Activated T-helper 1 cell treated with anti-CD3 and anti-CD28 coated beads, Interleukin-12 subunit alpha, Interleukin-12 subunit beta, Interleukin-2, Interleukin-4 antibody, amounts not matched to agents 30 ng/mL and 10 ng/mL and 1 ng/mL, durations not matched to agents 14 hours and 24 hours and 36 hours (primary cell): ENCODE measurements at places on chromosomes 6 and 20.

GRCh38 chr20:46342451-46343347 is 34.4 kb upstream of the CDH22 start:
- no peak for DNase-seq

DNA sequence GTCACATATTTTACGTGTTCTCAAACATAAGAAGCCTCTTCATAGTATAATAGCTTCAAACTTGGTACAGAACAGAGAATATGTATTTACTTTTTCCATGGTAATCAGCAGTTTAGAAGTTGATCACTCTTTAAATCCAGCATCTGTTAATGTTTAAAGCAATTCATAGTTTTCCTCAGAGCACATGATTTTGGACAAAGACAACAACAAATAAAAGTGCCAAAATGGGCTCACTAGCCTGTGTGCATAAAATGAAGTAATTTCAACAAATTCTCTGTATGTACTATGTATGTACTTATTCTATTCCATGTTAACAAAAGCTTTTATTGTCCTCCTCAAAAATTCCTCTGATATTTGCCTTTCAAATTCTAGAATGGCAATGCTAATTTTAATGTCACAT is 38.1 kb upstream of the UST start:
- DNase-seq: no peak

- DNase-seq: no peak
Observed at GRCh38 chr20:50750145-50750671, 18.8 kb downstream of the PARD6B start.

GRCh38 chr6:73011945-73012344 is 213.4 kb downstream of the KHDC1L start:
- DNase-seq: no peak

GRCh38 chr6:127821431-127821830 is 79.4 kb downstream of the THEMIS start:
- DNase-seq: no peak

GRCh38 chr6:37904590-37904989 is 85.1 kb downstream of the ZFAND3 start:
- DNase-seq: no peak

DNA sequence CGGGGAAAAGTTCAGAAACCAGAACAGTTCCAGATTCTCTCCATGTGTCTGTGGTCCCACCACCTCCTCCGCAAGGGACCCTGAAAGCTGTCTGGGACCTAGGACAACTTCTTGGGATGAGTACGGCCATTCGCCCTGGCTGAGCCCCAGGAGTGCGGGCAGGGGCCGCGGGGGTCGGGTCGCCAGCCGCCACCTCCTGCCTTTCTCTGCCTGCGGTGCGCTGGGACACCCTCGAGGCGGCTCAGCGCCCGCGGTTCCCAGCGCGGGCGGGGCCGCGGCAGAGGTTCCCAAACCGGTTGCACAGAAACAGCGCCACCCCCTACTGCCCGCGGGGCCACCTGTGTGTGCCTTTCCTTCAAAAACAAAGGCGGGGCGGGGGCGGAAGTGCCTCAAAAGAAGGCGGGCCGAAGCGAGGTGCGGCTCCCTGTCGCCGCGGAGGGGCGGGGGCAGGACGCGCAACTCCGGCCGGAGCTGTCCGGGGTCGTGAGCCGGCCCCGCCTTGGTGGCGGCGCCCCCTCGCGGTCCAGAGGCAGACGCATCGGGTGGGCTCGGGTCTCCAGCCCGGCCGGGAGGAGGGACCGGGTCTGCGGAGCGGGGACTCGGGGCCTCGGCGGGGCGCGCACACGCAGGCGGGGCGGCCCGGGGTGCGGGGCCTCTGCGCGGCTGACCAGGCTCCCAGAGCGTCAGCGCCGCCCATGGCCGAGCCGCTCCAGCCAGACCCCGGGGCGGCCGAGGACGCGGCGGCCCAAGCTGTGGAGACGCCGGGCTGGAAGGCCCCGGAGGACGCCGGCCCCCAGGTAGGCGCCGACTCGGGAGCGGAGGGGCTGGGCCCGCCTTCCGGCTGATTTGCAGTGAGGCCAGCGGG is at the start of gene HEBP2:
HEBP2 (plus strand) TSS at position 423 of the 865 bp plus-strand sequence; CDS start at position 696, 273 bp downstream.
- peak; percentile 87 for DNase-seq

- DNase-seq: no peak
Observed at GRCh38 chr6:106180208-106180607, 94.1 kb downstream of the PRDM1 start.

GRCh38 chr6:95690328-95690727 is 113.0 kb downstream of the MANEA start:
- no peak for DNase-seq

DNA sequence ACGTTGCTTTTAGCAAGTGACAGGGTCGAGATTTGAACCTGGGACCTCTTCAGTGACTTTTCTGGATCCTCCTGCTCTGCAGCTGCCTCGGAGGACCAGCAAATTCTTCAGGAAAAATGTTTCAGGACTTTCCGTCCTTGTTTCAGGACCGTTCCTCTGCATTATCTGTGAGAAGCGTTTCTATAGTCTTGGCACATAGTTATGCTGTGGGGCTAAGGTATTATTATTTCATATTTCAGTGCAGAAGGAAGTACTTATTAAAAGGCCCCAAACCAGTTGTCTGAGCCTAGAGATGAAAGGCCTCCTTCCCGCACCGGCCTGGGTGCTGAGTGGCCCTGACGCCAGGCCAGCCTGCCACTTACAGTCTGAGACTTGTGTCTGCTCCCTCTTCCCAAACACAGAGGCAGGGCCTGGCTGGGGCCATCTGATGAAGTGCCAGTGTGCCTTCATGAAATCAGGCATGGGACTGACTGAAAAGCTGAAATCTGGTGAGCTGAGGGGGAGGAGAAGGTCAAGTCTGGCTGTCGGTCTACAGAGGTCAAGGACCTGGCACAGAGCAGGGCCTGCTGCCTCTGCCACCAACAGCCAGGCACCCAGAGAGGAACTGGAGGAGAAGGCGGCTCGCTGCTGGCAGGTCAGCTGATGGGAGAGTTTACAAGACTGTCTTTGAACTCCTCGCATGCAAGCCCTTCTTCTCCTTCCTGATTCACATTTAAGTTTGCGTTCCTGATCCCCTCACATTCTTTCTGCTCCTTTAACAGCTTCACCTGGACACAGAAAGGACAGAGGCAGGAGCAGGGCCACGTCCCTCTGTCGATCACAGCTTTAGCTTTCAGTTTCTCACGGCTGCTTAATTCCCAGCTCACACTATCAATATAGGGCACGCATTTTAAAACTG is 8.9 kb upstream of the QKI start:
- DNase-seq: no peak

DNA sequence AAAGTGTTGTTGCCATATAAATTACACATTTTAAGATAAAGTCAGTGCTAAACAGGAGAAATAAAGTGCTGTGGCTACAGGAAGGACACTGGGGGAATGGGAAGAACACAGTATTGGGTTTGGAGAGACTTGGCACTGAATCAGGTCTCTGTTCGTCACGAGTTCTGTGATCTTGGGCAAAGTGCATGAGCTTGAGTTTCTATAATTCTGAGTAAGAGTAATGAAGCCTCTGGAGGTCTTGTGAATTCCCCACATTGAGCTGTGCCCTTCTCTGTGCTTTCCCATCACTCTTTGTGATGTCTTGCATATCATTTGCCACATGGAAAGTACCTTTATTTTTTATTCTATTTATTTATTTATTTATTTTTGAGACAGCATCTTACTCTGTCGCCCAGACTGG is 16.8 kb upstream of the EEF1A1 start:
- no peak for DNase-seq

GRCh38 chr6:167210375-167211294 is 52.9 kb upstream of the GPR31 start:
- no peak for DNase-seq

DNA sequence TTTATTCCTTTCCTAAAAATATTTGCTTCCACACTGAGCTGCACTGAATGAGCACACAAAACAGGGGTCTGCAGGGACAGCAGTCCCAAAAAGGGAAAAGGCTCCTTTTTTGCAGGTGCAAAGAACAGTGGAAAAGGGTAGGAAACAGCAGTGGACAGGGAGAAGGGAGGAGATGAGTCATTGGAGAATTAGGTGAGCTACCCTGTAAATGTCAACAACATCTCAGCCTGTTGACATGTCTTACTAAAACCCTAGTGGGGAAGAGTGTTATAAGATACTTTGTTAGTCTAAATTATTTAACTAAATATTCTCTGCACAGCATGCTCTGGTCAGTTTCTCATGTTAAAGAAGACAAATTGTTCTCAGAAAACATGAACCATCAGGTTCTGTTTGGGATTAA is 151.5 kb upstream of the FBXL4 start:
- DNase-seq: no peak

DNA sequence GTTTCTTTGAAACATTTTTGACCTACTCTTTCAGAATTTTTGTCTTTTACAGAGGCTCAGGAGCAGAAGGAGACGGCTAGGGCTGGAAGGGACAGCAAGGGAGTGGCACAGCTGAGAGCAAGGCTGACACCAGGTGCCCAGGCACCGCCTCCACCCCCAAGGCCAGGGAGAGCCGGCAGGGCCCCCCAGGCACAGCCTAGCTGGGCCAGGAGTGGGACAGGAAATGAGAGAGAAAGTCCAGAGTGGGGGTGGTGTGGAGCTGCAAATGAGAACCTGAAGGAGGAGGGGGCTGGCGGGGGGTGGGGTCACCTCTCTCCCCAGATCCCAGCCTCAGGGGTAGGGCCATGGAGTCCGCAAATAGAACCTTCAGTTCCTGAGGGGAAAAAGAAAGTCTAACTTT is 236.7 kb downstream of the CDC5L start:
- DNase-seq: no peak

DNA sequence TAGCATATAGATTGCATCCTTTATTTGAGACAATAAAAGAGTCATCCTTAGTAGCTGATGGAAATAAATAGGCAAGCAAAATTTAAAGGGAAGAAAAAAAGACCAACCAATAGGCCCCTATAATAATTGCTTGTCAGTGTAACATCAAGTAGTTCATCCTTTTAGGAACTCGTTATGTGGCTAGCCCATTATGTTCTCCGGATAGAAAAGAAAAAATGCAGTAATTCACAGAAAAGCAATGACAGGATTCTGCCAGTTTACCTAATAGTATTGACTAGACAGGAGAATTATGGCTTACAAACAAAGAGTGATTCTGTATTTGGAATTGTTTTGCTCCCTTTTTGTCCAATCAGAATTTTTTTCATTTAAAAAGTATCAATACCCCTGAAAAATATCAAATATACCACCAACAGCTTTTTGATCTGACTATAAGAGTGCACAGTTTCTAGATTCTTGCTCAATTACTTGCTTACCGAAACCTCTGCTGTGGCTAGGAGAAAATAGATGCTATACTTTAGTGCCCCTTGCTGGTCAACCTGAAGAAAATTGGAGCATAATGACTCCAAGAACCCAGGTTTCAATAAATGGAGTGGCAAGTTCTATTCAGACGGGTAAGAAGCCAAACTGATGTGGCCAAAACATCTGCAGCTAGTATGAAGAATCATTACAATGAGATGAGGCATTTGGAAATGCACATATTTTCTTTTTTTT is 91.5 kb upstream of the SASH1 start:
- no peak for DNase-seq

- no peak for DNase-seq
Observed at GRCh38 chr20:36408219-36408618, 102.1 kb downstream of the DLGAP4 start.

DNA sequence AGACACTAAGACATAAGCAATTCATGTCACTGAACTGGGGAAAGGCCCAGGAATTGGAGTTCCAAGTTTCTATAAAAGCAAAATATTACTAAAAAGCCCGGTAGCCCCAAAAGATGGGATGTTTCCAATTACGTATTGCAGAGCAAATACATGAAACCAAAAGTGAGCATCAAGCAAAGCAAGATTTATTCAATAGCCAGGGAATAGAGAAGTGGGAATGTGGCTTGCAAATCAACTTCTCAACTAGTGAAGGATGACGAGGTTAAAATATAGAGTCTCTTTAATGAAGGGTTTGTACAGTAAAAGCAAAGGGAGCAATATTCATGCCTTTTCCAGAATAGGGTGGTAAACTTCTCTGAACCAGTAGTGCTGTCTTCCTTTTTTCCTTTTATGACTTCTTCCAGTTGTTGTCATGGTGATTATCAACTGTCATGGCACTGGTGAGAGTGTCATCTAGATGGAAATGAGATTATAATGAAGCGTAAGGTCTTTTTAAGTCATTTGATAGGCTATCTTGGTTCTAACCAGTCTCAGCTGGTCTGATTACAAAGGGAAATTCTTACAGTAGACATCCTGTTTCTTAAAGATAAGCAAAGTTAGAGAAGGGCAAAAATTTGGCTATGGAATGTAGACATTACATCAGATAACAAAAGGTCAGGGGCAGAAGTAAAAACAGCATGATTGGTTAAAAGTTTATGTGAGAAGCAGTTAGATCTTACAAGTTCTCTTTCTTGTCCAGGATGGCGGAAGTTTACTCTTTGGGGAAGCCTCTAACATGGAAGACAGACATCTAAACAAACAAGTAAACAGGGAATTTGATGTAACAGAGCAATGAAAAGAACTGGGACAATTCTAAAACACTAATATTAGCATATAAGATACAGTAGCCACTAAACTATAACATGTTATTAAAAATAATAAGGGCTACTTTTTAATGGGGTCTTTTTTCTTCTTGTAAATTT is 96.9 kb downstream of the TBX18 start:
- DNase-seq: no peak

DNA sequence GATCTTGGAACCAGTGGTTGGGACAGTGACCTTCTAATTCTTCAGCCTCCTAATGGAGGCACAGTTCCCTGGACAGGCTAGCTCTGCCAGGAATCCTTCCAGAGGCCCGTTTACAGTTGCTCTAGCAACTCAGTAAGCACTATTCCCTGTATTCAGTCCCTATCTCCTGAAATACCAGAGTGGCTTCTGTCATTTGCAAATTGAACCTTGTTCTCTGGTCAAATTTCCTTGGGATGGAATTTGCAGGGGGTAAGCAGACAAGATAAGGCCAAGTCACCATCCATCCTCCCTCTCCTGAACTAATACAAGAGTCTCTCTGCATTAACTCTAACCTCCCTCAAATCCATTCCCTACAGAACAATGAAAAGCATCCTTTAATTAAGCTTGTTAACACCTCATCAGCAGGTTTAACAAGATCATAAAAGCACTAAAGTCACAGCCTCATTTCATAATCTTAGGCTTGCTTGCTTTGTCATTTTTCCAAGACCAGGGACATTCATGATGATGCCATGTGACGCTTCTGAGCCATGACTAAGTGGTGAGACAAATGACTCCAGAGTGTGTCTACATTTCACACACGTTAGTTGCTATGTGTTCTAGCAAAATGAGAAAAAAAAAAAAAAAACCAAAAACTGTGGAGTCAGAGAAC is 37.1 kb downstream of the SLC22A23 start:
- DNase-seq: no peak

GRCh38 chr6:23246896-23247295 is 677.5 kb downstream of the HDGFL1 start:
- DNase-seq: no peak

- DNase-seq: no peak
Observed at GRCh38 chr6:53765270-53765669, 29.5 kb upstream of the LRRC1 start.
